ENCODE measurements at places on chromosomes 12 and 14. TPM values are rescaled to one million over a fixed set of nuclear protein-coding genes. Genes with fewer than 3 reads are reported as not detected.

DNA sequence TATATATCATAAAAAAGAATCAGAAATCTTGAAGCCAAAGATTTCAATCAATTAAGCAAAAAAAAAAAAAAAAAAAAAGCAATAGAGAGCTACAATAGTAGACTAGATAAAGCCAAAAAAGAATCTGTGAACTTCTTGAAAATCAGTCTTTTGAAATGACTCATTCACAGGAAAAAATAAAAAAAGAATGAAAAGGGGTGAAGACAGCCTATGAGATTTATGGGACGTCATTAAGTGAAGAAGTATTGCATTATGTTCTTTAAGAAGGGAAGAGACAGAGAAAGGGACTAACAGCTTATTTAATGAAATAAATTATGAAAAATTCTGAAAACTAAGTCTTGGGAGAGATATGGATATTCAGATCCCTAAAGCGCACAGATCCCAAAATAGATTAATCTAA, 103.8 kb downstream of the ACSS3 start:
- no peaks in the 10 kb centered on the region for H3K36me3 ChIP-seq
- DNase-seq: no peak
- no peak overlapping the region for H3K27ac ChIP-seq
- H3K27me3 ChIP-seq: no peaks in the 10 kb centered on the region
- H3K4me1 ChIP-seq: no peaks in the 10 kb centered on the region

DNA sequence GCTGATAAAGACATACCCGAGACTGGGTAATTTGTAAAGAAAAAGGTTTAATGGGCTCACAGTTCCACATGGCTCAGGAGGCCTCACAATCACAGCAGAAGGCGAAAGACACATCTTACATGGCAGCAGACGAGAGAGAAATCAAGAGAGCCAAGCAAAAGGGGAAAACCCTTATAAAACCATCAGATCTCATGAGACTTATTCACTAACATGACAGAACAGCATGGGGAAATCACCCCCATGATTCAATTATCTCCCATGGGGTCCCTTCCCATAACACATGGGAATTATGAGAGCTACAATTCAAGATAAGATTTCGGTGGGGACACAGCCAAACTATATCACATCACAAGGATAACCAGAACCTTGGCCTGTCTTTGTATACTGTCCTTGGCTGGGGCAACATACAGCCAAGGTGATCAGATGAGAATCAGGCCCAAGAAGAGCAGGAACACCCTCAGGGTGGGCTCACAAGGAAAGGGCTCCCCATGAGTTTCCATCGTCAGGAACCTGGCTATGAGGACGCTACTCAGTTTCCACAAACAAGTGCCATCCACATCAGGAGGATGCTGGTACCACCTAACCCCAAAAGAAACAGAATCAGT, 152.7 kb downstream of the FOXN3 start:
- no peaks in the 10 kb centered on the region for H3K36me3 ChIP-seq
- peak overlapping the region; percentile 37 for H3K27ac ChIP-seq
- H3K4me1 ChIP-seq: peaks cover 37% of the 10 kb centered on the region
- H3K4me3 ChIP-seq: no peak overlapping the region

DNA sequence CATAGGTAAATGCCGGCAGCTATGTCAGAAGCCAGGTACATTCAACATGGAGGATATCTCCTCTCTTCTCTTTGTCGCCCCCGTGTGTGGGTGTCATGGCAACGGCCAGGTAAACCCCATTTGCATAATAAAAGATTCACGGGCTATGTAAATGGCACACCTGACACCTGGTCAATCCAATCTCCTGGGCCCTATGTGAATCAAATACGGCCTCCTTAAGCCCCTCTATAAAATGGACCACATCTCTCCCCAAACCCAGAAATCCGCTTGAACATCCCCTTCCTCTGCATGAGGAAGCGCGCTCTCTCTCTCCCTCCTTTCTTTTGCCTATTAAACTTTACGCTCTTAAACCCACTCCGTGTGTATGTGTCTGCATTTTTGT, 363.7 kb downstream of the SOX5 start:
- peak overlapping the region; percentile 89 for H3K27ac ChIP-seq
- H3K4me1 ChIP-seq: peaks cover 24% of the 10 kb centered on the region
- H3K27me3 ChIP-seq: no peaks in the 10 kb centered on the region
- no peak overlapping the region for H3K4me3 ChIP-seq

GRCh38 chr12:127899971-127900370, 367.0 kb upstream of the TMEM132C start:
- no peak overlapping the region for H3K27ac ChIP-seq
- no peak overlapping the region for H3K4me3 ChIP-seq
- 0 out of 2 replicates have a peak, but pooled peaks cover 4% of the 10 kb centered on the region for H3K36me3 ChIP-seq
- no peaks in the 10 kb centered on the region for H3K4me1 ChIP-seq

Gene ORAI1
- polyA plus RNA-seq: 22.2 TPM

GRCh38 chr14:44609201-44609600, 102.1 kb upstream of the FSCB start:
- no peak overlapping the region for H3K27ac ChIP-seq
- H3K4me3 ChIP-seq: no peak overlapping the region
- H3K27me3 ChIP-seq: no peaks in the 10 kb centered on the region
- H3K36me3 ChIP-seq: no peaks in the 10 kb centered on the region
- DNase-seq: no peak

Data from GM23338 (cell line).